ENCODE measurements at places on chromosomes 16 and 17. TPM values are rescaled to one million over a fixed set of nuclear protein-coding genes. Genes with fewer than 3 reads are reported as not detected.

DNA sequence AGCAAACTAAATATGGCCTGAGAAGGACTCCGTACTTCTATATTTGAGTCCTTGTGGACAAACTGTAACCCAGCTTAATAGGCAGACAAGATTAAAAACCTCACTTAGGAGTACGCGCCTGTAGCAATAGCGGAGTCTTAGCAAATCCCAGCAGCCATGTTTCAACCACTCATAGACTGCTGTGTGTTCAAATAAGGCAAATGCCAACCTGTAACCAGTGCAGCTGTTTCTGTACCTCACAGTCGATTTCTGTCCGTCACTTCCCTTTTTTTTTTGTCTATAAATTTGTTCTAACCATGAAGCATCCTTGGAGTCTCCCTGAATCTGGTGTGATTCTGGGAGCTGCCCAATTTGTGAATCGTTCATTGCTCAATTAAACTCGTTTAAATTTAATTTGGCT, 30.2 kb downstream of the TANC2 start:
- no peak for DNase-seq

ABAT gene
- 40.2 TPM for total RNA-seq

- peak; percentile 13 for DNase-seq
These were observed 214.2 kb downstream of the STX8 start for GRCh38 chr17:9361188-9361955.

- no peak for DNase-seq
These were observed 112.2 kb downstream of the CMIP start for GRCh38 chr16:81556715-81557284.

DNA sequence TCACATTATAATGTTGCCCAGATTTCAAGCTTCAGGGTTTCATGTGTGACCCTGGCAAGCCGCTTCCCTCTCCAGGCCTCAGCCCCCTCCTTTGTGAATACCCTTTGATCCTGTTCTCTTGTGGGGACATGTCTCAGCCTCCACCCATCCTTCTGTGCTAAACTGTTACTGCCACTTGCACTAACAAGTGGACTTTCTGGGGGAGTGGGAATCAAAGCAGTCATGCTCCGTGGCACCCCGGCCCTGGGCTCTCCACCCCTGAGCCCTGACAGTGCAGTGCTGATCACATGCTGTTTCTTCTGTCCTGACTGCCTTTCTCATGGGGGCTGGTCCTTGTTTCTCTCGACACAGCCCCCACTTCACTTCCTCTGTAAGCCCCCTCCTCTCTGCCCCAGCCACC, 9.7 kb upstream of the DCAF7 start:
- DNase-seq: no peak

DNA sequence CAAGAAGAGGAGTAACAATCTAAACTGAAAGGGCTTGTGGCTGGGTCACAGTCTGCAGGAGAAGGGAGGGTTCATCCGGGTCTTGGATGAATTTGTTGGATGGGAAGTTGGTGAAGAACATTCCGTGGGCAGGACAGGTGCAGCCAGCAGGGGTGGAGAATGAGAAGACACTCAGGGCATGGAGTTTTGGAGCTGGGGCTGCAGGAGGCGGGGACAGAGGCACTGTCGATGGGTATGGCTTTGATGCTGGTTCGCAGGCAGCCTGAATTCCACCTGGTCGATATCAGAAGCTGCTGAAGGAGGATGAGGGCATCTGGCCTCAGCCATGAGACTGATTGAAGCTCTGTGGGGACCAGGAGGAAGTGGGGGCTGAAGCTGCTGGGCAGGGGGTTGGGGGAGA, 36.1 kb upstream of the CBFA2T3 start:
- no peak for DNase-seq

DNA sequence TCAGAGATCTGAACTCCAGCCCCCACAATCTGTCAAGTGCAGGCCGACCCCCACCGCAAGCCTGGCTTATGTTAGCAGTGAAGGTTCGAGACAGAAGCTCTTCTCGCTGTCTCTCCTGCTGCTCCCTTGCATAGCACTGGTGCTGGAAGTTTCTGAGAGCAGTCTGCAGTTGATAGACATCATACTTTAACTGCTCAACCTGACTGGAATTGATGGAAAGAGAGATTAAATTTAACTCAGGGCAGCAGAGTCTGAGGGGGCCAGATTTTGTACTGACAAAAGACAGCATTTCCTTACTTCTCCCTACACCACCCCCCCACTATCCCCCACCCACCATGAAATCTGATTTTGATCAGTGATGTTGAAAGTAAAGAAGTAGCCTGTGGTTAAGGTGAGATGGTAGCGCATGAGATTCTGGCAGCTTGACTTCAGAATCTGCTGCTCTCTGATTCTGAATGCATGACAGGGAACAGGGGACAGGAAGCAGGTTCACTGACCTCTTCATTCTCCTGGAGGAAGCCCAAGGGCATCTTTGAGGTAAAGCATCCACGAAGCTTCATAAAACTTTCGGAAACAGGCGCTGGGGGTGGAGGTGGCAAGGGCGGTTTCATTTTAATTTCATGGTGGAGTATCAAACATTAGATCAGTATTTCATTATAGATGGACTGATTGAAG, 44.3 kb upstream of the TMEM97 start:
- DNase-seq: no peak
